ENCODE measurements at places on chromosomes 12 and 14.

- no peak for DNase-seq
Observed at GRCh38 chr14:69079188-69079742, 73.7 kb downstream of the DCAF5 start.

- no peak for DNase-seq
Observed at GRCh38 chr12:69062621-69063237, 129.8 kb upstream of the CPM start.

DNA sequence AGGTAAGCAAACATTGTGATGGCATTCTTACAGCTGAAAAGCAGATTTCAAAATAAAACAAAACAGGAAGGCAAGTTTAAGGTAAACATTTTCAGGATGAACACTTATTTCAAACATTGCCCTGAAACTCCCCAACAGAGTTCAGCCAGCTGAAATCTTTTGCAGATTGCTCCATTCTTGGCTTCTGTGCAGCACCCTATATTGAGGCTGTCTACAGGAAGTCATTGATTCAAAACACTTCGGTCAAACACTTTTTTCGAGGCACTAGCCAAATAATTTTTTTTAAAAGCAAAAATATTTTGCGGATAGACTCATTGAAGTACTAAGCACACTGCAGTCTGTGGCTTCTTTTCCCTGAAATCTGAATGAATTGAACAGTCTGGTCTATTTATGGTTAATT lies 318.1 kb upstream of the PDE3A start:
- no peak for DNase-seq

GRCh38 chr14:77508876-77509275 lies 10.3 kb upstream of the ISM2 start:
- DNase-seq: no peak

DNA sequence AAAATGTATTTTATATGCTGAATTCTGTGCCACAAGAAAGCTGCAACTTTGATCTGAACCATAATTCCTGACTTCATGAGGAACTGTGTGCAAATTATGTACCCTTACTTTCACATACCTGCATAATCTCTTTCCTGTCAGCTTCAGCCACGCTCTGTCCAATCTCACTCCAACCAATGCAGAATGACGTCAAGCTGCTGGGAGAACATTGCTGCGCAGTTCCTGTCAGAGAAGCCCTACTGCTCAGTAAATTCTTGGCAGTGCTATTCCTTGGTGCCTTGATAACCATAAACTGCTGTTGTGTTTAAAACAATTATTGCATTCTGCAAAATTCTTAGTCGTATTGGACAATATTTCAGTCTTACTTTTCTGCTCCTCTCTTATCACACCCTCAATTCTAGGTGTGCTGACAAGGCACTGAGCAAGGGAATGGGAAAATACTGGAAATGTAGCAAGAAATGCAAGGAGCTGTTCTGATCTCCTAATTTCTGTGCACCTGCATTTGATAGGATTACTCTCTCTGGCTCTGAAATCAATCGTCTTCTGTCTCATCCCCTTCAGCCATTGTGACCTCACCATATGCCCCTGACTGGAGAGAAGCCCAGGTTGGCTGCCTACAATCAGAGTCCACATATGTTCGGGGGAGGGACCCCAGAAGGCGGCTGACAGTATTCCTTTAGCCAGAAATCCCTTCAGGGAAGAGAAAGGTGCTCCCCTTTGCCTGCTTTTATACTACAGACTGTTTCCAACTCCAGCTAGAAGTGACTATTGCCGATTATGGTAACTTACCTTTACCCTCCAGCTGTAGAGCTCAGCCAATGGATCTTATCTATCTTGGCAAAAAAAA lies 274.9 kb upstream of the NOVA1 start:
- no peak for DNase-seq

GRCh38 chr12:128820723-128821432 lies 2.9 kb downstream of the SLC15A4 start:
- no peak for DNase-seq

DNA sequence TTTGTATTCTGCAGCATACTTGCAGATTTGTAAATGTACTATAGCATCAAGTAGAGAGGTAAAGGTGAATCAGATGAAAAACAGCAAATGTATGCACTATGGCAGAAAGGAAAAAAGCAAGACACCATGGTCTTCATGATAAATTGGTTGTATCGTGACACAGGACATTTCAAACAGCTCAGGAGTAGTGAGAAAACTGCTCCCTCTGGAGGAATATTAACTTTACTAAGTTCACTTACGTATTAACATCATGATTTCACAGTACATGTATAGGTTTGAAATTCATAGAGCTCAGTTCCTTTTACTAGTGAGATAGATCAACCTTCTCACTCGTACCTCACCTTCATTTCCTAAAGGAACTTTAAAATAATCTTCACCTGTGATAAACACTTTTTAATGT lies 6.5 kb downstream of the MBIP start:
- no peak for DNase-seq

DNA sequence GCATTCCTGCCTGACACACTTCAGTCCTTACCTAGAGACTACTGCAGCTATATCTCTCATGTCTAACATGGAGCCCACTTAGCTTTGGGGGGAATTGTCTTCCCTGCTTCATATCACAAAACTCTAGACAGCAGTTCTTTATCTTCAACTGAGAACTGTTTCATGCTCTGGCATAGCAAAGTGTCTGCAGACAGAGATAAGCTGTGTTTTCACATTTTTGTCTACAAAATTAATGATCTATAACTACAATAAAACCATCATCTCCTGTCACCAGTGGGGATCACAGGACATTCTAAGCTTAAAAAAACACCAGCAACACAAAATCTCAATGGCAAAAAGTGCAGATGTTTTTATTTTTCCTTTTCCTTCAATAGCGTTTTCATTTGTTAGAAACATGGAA lies 137.1 kb upstream of the VRK1 start:
- no peak for DNase-seq

- no peak for DNase-seq
Observed at GRCh38 chr12:99670635-99671034, 23.1 kb downstream of the GARIN6 start.

DNA sequence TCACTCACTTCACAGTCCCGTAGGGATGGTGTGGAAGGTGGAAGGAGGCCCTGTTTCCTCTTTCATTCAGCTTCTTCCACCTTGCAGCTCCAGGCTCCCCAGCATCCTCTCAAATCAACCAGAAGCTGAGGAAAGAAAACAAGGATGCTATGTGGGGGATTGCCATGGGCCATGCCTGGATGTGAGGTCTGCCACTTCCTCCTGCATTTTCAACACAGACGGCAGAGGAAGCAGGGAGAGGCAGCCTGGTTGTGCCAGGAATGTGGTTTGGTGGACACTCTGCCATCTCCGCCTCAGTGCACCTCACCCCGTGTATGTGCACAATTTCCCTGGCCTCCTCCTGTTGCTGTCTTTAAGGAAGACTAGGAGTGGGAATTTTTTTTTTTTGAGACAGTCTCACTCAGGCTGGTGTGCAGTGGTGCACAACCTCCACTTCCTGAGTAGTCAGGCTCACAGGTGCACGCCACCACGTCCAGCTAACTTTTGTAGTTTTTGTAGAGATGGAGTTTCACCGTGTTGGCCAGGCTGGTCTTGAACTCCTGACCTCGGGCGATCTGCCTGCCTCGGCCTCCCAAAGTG lies 99.2 kb downstream of the SLC15A4 start:
- DNase-seq: no peak

GRCh38 chr14:81801921-81802320 lies 268.3 kb upstream of the SEL1L start:
- DNase-seq: no peak

GRCh38 chr12:62806893-62807292 lies 128.1 kb downstream of the PPM1H start:
- no peak for DNase-seq

DNA sequence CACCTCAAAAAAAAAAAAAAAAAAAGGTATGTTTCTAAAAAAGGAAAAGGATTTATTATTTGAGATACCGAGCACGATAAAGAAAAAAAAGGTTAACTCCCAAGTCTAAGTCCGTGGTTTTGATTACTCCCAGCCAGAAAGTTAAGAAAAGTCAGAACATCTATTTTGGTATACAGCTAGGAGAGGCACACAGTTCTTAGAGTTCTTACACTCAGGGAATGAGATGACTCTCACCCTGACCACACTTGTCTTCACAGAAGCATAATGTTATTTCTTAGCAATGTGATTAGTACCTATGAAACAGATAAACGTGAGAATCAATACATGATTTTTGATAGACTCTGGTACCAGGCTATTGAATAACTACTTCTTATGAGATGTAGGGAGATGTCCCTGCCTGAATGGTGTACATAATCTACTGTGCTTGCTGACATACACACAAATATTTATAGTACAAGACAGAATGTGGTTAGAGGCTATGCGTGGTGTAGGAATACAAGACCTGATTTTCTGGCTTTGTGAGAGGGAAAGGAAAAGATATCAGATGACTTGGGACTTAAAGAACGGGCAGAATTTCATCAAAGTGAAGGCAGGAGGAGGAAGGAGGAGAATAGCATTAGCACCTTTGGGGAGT lies 31.6 kb downstream of the LIMA1 start:
- no peak for DNase-seq

DNA sequence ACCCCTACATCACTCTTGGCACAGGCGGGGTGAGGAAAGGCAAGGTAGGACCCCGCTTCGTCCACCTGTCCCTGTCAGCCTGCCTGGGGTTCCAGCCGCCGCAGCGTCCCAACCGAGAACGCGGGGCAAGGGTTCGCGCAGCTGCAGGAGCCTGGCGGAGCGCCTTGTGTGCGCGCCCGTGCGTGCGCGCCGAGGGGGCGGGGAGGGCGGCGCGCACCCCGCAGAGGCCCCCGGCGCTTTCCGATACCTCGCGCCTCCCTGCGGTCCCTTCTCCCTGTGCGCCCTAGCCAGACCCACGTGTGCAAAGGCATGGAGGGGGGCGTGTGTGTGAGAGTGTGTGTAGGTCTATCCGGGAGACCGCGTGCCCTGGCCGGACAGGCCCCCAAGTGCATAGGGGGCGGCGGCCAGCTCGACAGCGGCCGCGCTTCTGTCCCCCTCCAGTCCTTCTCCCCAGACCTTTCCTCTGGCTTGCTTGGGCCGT lies 122.4 kb downstream of the TSPAN9 start:
- DNase-seq: no peak

DNA sequence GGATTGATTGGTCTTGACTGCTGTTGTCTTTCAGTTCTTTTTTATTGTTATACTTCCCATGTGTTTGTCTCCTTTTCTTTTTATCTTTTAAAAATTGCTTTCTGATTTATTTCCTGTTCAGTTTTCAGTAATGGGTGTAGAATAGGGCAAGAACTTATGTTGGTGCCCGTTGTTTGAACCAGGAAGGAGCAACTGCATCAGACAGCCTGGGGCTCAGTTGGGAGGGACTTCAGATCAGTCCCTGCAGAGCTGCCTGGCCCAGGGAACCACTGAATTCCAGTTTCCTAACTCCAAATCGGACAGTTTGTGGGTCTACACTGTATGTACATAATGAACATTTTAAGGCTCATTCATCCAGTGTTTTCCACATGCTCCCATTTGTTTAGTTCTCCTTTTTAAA lies 64.9 kb downstream of the FBXO34 start:
- DNase-seq: no peak

GRCh38 chr12:19423166-19423930 lies 15.9 kb upstream of the AEBP2 start:
- DNase-seq: no peak

DNA sequence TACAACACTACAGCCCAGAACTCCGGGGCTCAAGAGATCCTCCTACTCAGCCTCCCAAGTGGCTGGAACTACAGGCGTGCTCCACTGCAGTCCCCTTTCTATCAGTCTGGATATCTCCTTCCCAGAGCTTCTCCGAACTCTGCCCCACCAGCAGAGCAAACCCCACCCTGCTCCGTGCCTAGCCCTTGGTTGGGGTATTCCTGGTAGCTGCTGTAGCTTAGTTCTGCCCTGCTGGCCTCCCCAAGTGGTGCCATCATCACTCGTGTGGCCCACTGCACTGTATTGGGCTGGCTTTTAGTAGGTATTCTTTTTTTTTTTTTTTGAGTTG lies 9.5 kb downstream of the HSP90AA1 start:
- DNase-seq: no peak

DNA sequence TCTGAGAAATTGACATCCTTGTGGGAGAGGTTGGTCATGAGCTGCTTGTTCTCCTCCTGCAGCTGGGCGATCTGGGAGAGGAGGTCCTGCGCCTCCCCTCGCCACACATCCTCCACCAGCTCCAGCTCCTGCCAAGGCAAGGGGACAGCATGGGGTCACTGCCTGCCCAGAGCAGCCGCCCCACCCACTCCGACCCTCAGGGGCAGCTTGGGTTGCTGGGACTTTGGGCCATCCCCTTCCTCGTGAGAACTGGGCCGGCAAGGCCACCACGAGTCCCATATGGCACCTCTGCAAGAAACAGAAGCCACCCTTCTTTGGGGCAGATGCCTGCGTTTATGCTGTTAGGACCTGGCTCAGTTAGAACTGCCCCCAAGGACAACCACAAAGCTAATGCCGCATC lies 10.0 kb downstream of the RILPL1 start:
- DNase-seq: no peak

GRCh38 chr12:110766311-110767154 lies 23.8 kb upstream of the PPP1CC start:
- DNase-seq: no peak

GRCh38 chr14:100830681-100831080 lies 4.8 kb downstream of the MEG3 start:
- DNase-seq: no peak

- no peak for DNase-seq
Observed at GRCh38 chr14:30678926-30679431, 56.9 kb downstream of the SCFD1 start.

All from NCI-H2107 (cell line).